ENCODE measurements at places on chromosomes 1 and 21. TPM values are rescaled to one million over a fixed set of nuclear protein-coding genes. Genes with fewer than 3 reads are reported as not detected.

DNA sequence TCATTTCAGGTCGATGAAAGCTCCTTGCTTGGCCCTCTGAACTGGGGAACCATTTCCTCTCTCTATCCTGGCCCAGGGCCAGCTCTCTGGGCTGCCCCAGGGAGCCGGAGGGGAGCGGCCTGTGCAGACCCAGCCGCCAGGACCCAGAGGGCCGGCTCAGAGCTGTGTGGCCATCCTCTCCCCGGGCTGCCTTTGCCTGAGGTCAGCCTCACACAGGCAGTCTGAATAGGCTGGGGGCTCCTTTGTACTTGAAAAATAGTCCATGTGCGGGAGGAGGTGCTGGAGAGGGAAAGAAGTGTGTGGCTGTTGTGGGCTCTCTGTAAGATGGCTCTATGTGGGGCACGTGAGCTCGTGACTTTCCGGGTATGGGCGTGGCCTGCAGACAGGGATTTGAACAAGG, 275.1 kb upstream of the VAMP3 start:
- no peaks in the 10 kb centered on the region for H3K4me1 ChIP-seq
- no peaks in the 10 kb centered on the region for H3K36me3 ChIP-seq
- no peak for DNase-seq
- H3K27ac ChIP-seq: no peak overlapping the region
- no peaks in the 10 kb centered on the region for H3K27me3 ChIP-seq

The ACTA1 gene
- total RNA-seq: not detected

GRCh38 chr1:57164584-57164983, 198.8 kb upstream of the C8B start:
- H3K27ac ChIP-seq: no peak overlapping the region
- DNase-seq: no peak
- H3K4me3 ChIP-seq: no peak overlapping the region

GRCh38 chr21:33810766-33811165, 104.8 kb downstream of the ATP5PO start:
- no peak for DNase-seq
- no peaks in the 10 kb centered on the region for H3K36me3 ChIP-seq
- H3K27ac ChIP-seq: no peak overlapping the region
- no peaks in the 10 kb centered on the region for H3K27me3 ChIP-seq

DNA sequence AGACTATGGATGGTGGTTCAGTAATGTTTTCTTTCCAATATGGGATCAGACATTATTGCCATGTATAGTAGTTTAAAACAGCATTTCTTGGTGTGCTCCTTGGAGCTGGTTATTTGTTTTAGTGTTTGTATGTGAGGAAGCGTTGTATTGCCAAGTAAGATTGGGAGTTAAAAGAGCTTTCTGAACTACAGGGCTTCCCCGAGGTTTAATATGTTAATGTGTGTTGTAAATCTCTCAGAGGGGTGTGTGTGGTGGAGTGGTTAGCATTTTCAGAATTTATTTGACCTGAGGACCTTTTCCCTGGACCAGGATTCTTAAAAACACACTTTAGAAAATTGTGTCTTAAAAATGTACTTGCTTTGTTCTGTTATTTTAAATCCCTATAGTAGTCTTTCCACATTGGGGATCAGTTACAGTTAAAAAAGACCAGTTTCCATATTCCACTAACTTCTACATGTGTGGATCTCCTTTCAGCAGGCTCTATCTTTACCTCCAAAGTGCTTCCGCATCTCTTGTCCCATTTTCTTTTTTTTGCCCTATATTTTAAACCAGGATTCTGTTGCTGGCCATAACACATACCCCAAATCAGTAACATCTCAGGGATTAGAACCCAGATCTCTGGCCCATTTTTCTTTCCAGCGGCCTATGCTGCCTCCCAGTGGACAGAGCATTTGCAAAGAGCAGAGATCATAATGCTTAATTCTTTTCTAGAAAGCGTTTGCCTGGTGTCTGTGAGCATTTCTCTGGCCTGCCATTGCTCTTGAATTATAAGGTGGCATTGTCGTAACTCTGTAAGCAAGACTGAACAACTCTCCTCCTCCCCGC, 58.6 kb downstream of the PBX1 start:
- no peaks in the 10 kb centered on the region for H3K4me1 ChIP-seq
- no peak for DNase-seq
- H3K36me3 ChIP-seq: no peaks in the 10 kb centered on the region
- H3K4me3 ChIP-seq: no peak overlapping the region
- H3K27me3 ChIP-seq: no peaks in the 10 kb centered on the region
- H3K27ac ChIP-seq: no peak overlapping the region

The ASAP3 gene
- total RNA-seq: 0.24 TPM

DNA sequence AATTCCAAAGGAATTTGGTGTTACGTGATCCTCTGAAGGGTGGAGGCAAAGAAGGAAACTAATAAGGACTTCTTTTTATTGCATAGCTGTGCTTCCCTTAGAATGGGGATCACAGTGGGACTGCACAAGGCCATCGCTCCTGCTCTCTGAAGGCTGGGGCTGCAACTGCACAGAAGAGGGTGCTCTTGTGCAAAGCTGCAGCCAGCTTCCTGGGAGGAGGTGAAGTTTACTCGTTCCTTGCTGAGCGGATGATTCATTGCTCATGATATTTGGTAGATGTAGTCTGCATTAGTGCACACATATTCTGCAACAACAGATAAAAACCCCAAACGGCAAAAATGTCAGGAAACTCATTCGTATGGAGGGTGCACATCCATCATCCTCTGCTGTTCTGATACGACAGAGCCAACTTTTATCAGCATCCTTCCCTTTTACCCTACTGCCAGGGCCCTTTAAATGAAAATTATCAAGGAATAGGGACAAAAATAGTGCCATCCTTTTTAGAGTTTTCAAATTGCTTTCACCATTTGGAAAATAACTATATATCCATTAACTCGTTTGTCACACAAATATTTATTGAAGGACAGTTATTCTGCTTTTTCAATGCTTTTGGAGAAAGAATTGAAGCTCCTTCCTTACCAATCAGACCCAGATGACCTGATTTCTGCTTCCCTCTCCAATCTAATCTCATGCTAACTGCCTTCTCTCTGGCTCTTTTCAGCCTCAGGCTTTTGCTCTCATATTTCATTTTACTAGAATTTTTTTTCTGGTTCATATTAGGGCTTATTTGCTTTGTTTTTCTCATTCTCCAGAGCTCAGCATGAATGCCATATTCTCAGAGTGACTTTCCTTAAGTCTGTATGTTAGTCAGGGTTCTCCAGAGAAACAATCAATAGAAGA, 263.6 kb downstream of the DUSP10 start:
- peak; percentile 59 for DNase-seq
- H3K27ac ChIP-seq: no peak overlapping the region
- no peaks in the 10 kb centered on the region for H3K4me1 ChIP-seq
- no peak overlapping the region for H3K4me3 ChIP-seq
- H3K27me3 ChIP-seq: peaks cover 2% of the 10 kb centered on the region

GRCh38 chr1:180288940-180289339, 58.9 kb downstream of the LHX4 start:
- H3K4me3 ChIP-seq: no peak overlapping the region
- no peak for DNase-seq
- peaks cover 13% of the 10 kb centered on the region for H3K36me3 ChIP-seq

- H3K36me3 ChIP-seq: no peaks in the 10 kb centered on the region
- H3K27ac ChIP-seq: no peak overlapping the region
- no peak overlapping the region for H3K4me3 ChIP-seq
- H3K27me3 ChIP-seq: no peaks in the 10 kb centered on the region
- peaks cover 11% of the 10 kb centered on the region for H3K4me1 ChIP-seq
- no peak for DNase-seq
These were observed 4.9 kb downstream of the TMEM9 start for GRCh38 chr1:201149400-201149799.

The RUNX1 gene
- total RNA-seq: 10.6 TPM

The ZC3H12A gene
- 17.8 TPM for total RNA-seq

Measured in activated CD8-positive, alpha-beta T cell treated with anti-CD3 and anti-CD28 coated beads, Interleukin-2, amount 10 ng/mL, durations not matched to agents 7 days and 5 days (primary cell).